Hair follicle dermal papilla cell (primary cell): ENCODE measurements at places on chromosomes 1 and 21. TPM values are rescaled to one million over a fixed set of nuclear protein-coding genes. Genes with fewer than 3 reads are reported as not detected.

The GPR37L1 gene
- not detected in 2 replicates for total RNA-seq

The MNDA gene
- not detected in 2 replicates for total RNA-seq

The BSND gene
- not detected in 2 replicates for total RNA-seq

The C8A gene
- not detected in 2 replicates for total RNA-seq

The S100A7A gene
- not detected in 2 replicates for total RNA-seq

The KRTAP19-1 gene
- not detected in 2 replicates for total RNA-seq

The MGST3 gene
- total RNA-seq: 178 and 193 TPM in 2 replicates

The RIMKLA gene
- not detected in 2 replicates for total RNA-seq

The GPR157 gene
- total RNA-seq: 3.1 and 6.9 TPM in 2 replicates

The ADORA3 gene
- total RNA-seq: not detected in 2 replicates

The MYOG gene
- not detected in 2 replicates for total RNA-seq
